ENCODE measurements at places on chromosomes 11 and 22.

GRCh38 chr11:68710409-68710808, 26.1 kb downstream of the GAL start:
- DNase-seq, result no peak

DNA sequence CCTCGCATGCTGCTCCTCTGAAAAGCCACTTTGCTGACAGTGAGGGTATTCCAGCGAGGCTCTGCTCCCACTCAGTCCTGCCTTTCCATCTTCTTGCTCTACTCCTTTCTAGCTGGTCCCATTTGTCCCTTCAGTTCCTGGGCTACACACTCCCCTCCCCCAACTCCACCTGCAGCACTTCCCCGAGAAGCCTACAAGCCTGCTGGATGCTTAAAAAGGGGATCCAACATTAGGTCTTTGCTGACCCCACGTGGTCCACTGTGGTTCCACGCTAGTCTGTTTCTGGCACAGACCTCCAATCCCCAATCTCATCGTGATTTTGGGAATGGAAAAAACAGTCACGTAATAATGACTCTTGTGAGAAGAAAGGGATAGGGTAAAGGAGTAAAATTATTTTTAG, 121.6 kb upstream of the SNX19 start:
- DNase-seq, result no peak

DNA sequence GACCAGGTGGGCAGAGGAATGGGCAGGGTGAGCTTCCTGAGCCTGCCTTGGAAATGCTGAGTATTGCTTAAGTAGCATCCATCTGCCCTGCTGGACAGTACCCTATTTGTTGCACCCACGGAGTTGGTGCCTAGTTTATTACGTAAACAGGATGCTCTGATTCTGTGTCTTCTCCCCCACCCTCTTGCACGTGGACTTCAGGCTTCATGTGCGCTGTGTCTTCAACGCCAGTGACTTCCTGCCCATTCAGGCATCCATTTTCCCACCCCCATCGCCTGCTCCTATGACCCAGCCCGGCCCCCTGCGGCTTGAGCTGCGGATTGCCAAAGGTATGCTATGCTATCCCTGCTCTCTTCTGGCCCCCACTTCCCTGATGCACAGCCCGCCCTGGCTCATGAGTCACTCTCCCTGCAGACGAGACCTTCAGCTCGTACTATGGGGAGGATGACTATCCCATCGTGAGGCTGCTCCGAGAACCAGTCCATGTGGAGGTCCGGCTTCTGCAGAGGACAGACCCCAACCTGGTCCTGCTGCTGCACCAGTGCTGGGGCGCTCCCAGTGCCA, 5.7 kb downstream of the ZP1 start:
- DNase-seq, result peak; percentile 48

- no peak for DNase-seq
Observed at GRCh38 chr11:116716621-116717020, 56.2 kb downstream of the BUD13 start.

GRCh38 chr11:122197066-122197987, 81.3 kb upstream of the BLID start:
- peak; percentile 81 for DNase-seq

DNA sequence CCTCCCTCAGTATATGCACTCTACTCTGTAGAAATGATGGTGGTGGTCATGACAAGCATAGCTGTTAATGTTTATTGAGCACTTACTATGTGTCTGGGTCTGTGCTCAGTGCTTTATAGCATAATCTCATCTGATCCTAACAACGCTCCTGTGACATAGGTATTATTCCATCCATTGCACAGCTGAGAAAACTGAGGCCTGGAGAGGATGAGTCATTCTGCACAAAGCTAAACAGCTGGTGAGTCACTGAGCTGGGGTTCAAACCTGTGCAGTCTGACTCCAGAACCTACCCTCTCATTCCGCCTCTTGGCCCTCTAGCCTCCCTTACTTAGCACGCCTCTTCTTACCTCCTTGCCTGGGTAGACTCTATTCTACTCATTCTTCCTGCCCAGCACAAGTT, 41.7 kb downstream of the PRDM11 start:
- DNase-seq, result no peak

- peak; percentile 77 for DNase-seq
Observed at GRCh38 chr22:19292458-19293230, 1.1 kb upstream of the CLTCL1 start.

GRCh38 chr11:129280027-129280811, 88.1 kb upstream of the ARHGAP32 start:
- no peak for DNase-seq

DNA sequence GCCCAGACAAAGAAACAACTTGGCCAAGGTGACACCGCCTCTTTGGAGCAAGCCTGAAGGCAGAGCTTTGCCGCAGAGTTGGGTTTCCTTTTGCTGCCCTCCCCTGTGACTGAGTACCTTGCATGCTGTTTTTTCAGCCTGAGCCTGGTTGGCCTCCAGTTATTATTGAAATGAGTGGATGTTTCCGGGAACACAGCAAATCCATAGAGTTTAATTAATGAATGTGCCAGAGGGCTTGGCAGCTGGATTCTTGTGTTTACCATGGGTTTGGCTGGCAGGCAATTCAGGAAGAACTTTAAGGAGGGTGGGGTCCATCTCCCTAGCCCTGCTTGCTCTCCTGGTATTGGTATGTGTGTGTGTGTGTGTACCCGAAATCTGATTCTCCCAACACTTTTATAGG, 65.6 kb upstream of the CRYBB3 start:
- DNase-seq, result no peak

DNA sequence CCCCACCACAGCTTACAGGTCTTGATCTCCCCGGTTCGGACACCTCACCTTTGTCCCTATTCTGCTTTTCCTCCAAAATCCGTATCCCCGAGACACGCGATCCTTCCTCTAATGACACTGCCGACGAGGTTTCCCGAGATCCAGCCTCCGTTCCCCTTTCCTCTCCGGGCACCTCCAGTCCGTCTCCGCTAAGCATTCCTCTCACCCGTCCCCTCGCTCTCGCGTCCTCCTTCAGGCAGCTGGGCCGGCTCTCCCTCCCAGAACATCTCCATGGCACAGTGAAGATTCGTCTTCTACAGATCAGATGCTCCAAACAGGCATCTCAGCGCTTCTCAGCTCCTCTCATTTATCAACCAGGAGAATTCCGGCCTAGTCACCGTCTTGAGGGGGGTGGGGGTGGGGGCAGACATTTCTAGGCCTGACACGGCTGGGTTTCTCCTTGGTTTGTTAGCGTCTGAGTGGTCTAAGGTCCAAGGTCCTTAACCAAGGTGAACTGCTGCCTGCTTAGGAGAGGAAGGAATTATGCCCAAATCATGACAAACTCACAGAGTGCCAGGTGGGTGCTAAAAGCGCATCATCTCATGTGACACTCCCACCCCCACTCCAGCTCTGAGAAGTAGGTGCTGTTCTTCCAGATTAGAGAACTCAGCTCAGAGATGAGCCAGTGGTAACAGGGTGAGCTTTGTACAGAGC, at the start of gene SPTBN2:
Gene SPTBN2, minus strand, starts transcription at position 524 of the 693 bp plus-strand sequence. CDS start 7,976 bp downstream, outside the sequence.
- DNase-seq, result no peak

DNA sequence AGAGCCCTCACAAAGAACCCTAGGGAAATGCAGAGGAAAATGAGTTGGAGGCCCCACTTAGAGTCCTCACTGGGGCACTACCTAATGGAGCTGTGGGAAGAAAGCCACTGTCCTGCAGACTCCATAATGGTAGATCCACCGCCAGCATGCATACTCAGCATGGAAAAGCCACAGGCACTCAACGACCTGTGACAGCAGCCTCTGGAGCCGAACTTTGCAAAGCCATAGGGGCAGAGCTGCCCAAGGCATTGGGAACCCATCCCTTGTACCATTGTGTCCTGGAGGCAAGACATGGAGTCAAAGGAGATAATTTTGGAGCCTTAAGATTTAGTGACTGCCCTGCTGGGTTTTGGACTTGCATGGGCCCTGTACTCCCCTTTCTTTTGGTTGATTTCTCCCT, 18.8 kb downstream of the BBOX1 start:
- no peak for DNase-seq

DNA sequence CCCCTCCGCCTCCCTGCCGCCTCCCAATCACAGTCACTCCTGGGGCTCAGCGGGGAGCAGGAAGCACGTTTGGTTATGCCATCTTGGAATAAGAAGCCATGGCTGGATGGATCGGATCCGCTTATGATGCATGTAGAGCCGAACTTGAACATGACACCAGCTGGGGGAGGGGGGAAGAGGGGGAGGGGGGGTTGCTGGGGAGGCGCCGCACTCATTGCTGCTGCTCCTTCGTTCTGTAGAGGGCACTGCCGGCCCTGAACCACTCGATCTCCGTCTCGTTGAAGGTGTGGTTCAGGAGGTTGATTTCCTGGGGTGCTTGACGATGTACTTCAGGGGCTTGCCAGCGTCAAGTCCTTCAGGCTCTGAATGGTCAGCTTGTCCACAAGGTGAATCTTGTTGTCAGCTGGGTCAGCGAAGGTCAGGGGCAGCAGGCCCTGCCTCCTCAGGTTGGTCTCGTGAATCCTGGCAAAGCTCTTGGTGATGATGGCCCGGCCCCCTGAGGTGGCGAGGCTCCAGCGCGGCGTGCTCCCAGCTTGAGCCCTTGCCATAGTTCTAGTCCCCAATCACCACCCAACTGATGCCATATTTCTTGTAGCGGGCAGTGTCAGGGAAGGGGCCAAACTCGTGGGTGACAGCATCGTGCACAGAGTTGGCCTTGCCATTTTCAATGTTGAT, 476.9 kb upstream of the ISX start:
- DNase-seq, result no peak

DNA sequence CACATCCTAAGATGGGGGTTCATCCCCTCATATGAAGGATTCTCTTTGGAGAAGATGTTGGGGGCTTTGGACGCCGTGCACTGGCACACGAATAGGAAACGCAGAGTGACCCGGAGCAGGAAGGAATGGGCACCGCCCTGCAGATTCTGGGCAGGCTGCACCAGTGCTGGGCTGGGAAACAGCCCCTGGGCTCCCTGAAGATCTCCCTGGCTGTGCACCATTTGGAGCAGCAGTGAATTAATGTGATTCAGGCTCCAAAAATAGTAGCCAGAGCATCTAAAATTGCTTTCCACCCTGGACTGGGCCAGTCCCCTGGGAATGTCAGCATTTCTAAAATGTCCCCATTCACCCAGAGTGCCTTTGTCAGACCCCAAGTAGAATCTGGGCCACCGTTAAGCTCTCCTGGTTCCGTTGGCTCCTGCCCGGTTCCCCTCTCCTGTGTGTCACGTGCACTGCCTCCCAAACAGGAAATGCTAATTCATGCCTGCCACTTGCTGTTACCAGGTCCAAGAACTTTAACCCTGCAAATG, 18.6 kb downstream of the IRAG1 start:
- DNase-seq, result peak; percentile 93

DNA sequence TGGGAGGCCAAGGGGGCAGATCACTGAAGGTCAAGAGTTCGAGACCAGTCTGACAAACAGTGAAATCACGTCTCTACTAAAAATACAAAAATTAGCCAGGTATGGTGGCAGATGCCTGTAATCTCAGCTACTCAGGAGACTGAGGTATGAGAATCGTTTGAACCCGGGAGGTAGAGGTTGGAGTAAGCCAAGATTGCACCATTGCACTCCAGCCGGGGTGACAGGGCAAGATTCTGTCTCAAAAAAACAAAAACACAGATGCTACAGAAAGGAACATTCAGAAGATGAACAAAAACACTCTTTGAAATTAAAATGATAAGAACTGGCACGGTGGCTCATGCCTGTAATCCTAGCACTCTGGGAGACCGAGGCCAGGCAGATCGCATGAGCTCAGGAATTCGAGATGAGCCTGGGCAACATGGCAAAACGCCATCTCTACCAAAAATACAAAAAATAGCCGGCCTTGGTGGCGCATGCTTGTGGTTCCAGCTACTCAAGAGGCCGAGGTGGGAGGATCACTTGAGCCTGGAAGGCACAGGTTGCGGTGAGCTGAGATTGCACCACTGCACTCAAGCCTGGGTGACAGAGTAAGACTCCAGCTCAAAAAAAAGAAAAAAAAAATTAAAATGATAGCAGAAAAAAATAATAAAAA, 8.5 kb downstream of the RAB6A start:
- no peak for DNase-seq

GRCh38 chr22:44219101-44219870, 38.6 kb downstream of the PARVG start:
- DNase-seq, result no peak

DNA sequence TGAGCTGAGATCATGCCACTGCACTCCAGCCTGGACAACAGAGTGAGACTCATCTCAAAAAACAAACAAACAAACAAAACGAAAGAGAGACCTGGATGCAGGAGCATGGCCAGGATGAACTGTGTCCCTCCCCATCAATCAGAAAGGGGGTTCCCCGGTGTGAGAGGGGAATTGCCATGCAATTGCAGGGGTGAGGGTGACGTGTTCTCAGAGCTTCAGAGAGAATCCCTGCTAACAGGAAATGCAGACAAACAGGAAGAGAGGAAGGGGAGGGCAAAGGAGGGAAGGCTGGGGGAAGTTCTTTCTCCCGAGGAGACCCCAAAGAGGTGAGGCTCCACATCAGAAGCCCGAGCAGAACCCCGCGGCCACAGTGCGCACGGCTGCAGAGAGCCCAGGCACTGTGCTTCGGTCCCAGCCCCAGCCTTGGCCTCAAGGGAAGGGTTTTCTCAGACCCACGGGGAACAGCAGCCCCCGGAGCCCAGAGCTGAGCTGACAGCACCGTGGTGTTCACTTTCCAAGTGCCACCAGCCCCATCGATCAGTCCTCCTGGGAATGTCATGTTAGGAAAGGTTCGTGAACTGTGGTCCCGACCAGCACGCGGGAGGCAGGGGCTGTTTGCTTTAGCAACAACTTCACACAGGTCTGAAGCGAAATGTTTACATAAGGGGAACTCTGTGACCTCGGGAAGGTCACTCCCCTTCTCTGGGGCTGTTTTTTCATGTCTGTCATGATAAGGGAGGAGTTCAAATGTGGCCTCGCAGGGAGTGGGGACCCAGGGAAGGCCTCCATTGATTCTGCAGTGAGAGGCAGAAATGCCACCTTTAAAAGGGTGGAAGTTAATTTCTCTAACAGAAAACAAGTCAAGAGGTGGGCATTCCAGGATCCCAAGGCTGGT, 108.0 kb upstream of the ANO1 start:
- no peak for DNase-seq

DNA sequence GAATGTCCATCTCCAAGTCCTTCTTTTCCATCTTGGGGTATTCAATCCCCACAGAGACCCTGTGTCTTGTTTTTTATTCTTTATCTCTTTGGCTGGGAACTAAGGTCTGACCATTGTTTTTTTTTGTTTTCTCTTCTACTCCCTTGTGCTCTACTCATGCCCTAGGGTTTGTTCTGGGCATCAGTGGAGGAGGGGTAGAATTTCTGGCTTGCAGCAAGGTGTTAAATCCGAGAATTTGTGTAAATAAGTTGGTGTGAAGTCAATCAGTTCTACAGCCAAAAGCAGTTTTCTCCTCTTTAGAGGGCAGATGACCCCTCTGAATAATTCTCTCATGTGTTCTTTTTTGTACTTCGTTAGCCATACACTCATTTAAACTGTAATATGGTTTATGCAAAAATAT, 10.7 kb downstream of the CECR2 start:
- DNase-seq, result no peak

- DNase-seq, result no peak
Observed at GRCh38 chr11:69140635-69141034, 15.1 kb upstream of the SMIM38 start.

DNA sequence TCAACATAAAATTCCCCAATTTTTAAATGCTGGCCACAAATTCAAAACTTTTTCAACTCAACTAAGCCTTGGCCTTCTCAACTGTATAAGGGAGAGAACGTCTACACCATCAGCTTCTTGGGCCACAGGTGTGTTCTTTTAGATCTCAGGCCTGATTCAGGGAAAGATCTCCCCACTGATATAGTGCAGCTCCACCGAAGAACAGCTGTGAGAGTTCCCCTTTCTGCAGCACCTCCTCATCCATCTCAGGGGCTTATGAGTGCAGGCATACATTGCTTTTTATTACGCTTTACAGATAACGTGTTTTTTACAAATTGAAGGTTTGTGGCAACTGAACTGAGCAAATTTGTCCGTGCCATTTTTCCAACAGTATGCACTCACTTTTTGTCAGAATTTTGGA, 8.0 kb upstream of the CD82 start:
- DNase-seq, result no peak
